Breast epithelium (tissue), 4 donors: ENCODE measurements at places on chromosomes 6 and 20. TPM values are rescaled to one million over a fixed set of nuclear protein-coding genes. Genes with fewer than 3 reads are reported as not detected.

GSTA2 gene
- not detected for total RNA-seq

CST5 gene
- total RNA-seq = not detected

PTCRA gene
- not detected for total RNA-seq

WFDC5 gene
- total RNA-seq = not detected

LY86 gene
- total RNA-seq = 8.3 TPM

TGM2 gene
- total RNA-seq = 15.2 TPM

MUCL3 gene
- not detected for total RNA-seq
